ENCODE measurements at places on chromosomes 5 and 9.

DNA sequence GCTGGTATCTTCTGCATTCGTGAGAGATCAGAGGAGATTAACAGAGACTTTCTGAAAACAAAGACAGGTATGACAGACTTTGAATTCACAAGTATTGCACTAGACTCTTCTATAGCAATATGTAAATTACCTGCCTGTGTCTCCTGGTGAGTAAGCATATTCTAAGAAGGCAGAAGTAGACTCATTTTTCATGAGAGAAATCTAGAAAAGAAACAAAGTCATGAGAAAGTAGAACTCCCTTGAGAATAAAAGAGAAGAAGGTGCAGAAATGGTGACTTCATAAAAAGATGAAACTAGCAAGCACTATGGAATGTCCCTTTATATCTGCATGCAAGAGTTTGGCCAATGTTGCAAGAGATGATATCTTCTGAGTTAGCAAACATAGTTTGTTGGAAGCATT lies 419.8 kb downstream of the DMRT2 start:
- DNase-seq, result no peak

DNA sequence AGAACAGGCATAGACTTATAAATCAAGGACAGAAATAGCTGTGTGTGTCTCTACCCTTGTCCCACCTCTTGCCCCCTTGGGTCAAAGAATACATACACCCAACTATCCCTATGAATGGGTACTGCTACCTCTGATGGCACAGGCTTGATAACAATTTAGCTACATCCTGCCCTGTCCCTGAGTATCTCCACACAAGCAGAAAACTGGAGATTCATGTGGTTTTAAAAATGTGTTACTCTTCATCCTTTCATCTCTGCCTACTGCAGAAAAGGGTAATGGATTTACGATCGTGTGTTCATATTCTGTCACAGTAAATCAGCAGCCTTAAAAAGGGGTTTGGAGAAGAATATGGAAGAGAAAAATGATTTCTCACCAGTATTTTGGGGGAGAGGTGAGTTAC lies 49.2 kb upstream of the NREP start:
- DNase-seq, result no peak

DNA sequence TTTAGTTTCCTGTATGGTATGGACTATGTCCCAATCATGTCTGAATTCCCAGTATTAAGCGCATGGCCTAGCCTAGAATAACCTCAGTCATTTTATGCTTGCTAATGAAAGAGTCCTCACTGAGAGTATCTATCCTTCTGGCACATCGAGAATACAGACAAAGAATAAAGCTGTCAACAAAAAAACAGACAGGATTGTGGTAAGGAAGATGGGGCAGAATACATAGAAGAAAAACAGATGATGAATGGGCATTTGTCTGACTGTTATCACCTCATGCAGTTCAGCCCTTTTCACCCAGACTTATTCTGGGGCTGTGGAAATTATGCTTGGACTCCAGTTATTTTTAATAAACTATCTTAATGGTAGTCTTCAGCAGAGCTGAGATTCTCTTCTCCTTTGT lies 363.8 kb upstream of the TNC start:
- DNase-seq, result no peak

DNA sequence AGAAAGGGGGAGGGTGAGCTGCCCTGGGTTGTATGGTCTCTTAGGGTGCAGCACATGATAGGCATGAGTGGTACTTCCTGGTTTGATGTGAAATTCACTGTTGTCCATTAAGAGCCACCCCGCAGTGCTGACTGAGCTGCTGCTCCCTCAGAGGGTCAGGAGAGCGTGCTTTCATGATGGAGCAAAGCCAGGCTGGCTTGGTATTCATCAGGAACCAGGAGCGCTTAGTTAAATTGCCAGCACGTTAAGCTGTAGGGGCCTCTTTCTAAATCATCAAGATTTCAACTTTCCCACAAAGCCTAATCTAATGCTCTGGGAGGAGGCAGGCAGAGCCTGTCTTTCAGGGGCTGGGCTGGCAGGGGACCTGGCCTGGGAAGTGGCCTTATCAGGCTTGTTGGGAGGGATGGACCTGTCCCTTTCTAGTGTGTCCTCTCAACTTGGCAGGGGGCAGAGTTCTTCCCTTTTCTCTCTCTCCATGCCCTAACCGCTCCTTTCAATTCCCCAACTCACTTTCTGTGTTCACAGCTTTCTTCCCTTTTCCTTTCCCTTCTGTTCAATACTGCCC lies 7.9 kb downstream of the CYSTM1 start:
- DNase-seq, result no peak

GRCh38 chr5:163506095-163506457 lies 657 bp downstream of the MAT2B start:
- DNase-seq, result no peak

- DNase-seq, result no peak
Observed at GRCh38 chr5:133364936-133365707, 247.2 kb downstream of the FSTL4 start.

DNA sequence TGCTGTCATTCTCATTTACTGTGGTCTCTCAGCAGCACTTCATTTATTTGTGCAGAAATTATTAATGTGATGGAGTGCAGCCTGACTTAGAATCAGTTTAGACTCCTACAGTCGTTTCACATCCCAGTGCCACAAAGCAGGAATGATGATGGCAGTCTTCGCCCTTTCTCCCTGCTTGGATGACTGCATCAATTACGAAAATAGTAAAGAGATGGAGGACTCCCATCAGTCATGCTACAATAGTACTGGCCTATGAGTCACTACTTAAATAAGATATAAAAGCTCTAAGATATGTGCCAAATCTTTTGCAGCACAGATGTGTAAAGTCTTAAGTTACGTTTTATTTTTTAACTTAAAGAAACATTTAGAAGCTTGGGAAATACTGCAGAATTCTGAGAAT lies 263.9 kb downstream of the CHSY3 start:
- DNase-seq, result no peak

- no peak for DNase-seq
Observed at GRCh38 chr9:90290716-90291485, 351.7 kb downstream of the DIRAS2 start.

GRCh38 chr9:114069476-114070187 lies 8.5 kb downstream of the AMBP start:
- DNase-seq, result no peak

GRCh38 chr5:143284521-143284920 lies 119.0 kb downstream of the NR3C1 start:
- DNase-seq, result no peak

DNA sequence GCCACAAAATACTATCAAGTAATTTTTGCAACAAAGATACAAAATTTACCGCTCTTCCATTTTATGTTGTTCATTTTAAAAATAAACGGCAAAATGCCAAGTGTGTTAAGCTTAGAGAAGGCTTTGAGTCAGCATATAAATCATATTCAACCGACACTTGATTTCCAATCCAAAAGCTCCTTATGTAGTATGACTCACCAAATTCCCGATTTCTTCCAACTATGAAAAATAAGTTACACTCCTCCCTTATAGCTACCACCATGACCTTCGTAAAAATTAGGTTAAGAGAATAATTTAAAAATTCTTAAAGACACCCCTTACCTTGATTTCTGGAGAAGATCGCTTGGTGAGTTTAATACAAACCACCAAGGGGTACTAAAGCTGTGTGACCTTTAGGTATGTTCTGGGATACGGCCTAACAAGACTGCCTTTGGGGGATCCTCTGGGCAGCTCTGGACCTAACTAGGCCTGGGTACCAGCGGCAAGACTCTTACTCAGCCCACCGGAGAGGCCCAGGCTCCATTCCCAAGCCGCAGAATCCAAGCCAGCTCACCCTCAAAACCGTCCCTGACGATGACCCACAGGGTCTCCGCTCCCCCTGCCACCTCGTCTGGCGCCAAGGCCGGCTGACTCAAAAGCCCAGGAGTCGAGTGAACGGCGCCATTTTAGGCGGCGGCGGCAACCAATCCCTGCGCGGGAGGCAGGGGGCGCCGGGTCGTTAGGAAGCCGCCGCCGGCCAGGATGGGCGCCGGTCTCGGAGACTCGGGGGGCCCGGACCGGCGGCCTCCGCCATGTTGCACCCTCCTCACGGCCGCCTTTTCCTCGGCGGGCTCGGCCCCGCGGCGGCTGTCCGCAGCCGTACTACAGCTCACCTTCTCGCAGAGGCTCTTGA lies 739 bp downstream of the PPP2CA start:
- DNase-seq, result no peak

DNA sequence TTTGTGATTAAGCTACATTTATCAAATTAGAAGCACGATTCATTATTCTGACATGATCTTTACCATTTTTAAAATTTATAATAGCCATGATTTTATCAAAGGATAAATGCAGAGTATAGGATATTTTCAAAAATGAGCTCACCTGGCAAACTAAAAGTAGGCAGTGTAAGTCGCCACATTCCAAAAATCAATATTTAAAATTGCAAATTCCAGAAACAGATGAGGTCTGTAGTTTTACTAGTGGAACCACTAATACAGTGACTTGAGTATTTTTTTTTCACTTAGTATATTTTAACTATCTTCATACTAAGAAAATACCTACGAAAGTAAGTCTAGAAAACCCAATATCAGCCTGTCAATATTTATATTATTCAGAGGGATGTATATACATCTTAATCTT lies 164.2 kb downstream of the PDE4D start:
- no peak for DNase-seq

- no peak for DNase-seq
Observed at GRCh38 chr9:137683262-137683864, 64.6 kb downstream of the EHMT1 start.

Data from cortex of kidney (tissue), 1 donor.